ENCODE measurements at places on chromosomes 4 and X.

- DNase-seq, result no peak
Measured at GRCh38 chr4:158682066-158682465, 10.0 kb downstream of the ETFDH start.

- no peak for DNase-seq
Measured at GRCh38 chrX:1391707-1392375, at the start of gene SLC25A6. TSS of gene SLC25A6 (minus strand) at chrX:1392113. CDS start at chrX:1392009, 104 bp downstream.

GRCh38 chr4:19683426-19683825, 568.3 kb upstream of the SLIT2 start:
- DNase-seq, result no peak

DNA sequence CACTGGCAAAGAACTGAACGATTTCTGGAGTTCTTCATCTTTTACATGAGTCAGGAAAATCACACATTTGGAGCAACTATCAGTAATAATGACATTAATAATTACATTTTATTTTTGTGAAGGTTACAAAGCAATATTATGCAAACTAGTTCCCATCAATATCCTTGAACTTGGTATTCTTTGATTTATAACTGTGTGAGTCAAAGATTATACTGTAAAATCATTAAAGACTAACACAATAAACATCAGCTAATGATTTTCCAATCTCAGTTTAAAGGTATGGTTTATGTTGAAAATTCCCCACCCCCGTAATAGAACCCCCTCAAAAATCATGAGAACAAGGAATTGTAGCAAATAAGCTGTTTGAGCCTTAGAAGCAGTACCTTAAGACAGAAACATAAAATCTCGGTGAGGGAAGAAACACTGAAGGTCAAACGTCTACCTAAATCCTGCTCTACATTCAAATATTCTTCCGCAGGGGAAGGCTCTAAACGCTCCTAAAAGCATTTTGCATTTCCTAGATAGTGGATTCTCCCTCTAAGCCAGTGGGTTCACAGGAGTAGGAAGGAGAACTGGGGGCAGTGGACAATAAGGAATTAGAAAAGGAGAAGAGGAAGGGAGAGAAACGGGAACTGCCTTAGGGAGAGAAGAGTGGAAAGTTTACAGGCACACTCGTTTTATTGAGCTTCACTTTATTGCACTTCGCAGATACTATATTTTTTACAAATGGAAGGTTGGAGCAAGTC, 22.3 kb upstream of the SH3D19 start:
- no peak for DNase-seq

- no peak for DNase-seq
Measured at GRCh38 chrX:42978655-42979379, 200.9 kb upstream of the PPP1R2C start.

DNA sequence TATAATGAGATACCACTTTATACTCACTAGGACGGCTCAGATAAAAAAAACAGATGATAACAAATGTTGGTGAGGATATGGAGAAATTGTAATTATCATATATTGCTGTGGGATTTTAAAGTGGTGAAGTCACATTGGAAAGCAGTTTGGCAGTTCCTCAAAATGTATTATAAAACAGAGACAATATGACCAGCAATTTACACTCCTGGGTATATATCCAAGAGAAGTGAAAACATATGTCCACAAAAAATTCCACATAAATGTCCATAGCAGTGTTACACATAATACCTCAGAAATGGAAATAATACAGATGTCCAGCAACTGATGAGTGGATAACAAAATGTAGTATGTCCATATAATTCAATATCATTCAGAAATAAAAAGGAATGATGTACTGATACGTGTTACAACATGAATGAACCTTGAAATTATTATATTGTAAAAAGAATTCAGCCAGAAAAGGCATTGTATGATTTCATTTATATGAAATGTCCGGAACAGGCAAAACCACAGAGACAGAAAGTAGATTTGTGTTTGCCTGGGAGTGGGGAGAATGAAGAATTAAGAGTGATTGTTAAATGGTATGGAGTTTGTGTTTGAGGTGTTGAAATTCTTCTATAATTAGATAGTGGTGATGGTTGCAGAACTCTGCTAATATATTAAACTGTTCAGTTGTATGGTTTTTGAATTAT, 220.9 kb downstream of the SLC7A11 start:
- no peak for DNase-seq

- no peak for DNase-seq
Measured at GRCh38 chr4:177251237-177251636, 58.4 kb upstream of the NEIL3 start.

DNA sequence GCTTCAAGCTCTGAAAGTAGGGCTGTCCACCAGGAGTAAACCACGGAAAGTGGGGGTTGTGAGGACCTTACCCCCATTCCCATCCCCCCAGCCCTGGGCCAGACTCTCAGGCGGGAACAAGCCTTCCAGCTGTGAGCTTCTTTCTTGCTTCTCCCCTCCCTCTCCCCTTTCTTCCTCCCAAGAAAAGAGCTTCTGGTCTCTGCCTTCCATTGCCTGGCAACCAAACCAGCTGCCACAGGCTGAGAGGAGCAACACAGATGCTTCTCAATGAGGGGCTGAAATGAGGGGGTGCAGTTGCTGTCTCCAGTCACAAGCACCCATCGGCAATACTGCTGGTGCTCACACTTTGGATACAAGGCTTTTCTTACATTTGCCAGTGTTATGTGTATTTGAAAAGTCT, 72.5 kb downstream of the SLC16A2 start:
- no peak for DNase-seq

DNA sequence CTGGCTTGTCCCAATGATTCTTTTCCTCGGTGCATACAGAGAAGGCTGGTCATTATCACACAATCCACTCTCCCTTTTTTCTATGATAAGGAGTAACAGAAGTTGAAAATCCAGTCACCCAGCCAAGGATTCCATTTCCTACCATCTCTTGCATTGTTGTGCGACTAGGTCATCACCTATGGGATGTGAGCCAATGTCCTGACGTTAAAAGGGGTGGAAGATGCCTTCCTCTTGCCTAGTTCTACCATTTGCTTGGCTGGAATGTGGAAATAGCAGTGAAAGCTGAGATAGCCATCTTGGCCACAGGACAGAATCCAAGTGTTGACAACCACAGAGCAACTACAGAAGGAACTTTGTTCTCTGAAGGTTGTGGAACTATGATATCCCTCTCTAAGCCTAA, 132.2 kb upstream of the KIT start:
- no peak for DNase-seq

DNA sequence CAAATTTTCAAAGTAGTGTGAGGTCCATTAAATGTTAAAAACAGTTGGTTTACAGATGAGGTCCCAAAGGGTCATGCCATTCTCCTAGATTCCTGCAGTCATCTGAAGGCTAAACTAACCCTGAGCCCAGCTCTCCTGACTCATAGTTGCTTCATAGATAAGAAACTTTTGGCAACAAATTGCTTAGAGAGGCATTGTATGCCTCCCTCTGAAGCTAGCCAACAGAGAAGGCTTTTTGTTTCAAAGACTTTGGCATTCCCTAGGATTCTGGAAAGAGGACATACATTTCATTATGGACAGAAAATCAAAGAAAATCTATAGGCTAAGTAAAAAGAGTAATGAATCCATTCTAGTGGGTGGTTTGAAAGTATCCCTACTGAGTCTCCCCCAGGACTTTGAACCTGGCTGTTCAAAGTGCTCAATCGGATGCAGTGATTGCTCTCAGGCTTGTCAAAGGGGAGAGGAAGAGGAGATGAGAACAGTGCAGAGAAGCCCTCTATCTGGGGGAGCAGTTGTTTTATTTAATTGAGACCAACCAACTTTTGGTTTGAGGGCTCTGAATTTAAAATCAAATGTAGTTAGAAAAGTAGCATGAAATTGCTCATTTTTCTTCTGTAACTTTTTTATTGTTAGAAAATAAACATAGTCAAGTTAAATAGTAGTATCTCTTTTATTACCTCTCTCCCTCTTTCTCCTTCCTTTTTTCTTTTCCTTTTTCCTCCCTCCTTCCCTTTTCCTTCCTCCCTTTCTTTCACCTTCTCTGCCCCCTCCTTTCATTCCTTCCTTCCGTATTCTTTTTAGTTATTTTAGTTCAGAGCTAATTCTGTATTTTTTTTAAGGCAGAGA, 72.3 kb upstream of the ZNF518B start:
- DNase-seq, result no peak

- DNase-seq, result no peak
Measured at GRCh38 chr4:184775854-184776555, 42.1 kb upstream of the CENPU start.

GRCh38 chrX:6227935-6228334, 732 bp downstream of the NLGN4X start:
- no peak for DNase-seq

GRCh38 chr4:26871611-26872010, 11.0 kb downstream of the STIM2 start:
- DNase-seq, result no peak

DNA sequence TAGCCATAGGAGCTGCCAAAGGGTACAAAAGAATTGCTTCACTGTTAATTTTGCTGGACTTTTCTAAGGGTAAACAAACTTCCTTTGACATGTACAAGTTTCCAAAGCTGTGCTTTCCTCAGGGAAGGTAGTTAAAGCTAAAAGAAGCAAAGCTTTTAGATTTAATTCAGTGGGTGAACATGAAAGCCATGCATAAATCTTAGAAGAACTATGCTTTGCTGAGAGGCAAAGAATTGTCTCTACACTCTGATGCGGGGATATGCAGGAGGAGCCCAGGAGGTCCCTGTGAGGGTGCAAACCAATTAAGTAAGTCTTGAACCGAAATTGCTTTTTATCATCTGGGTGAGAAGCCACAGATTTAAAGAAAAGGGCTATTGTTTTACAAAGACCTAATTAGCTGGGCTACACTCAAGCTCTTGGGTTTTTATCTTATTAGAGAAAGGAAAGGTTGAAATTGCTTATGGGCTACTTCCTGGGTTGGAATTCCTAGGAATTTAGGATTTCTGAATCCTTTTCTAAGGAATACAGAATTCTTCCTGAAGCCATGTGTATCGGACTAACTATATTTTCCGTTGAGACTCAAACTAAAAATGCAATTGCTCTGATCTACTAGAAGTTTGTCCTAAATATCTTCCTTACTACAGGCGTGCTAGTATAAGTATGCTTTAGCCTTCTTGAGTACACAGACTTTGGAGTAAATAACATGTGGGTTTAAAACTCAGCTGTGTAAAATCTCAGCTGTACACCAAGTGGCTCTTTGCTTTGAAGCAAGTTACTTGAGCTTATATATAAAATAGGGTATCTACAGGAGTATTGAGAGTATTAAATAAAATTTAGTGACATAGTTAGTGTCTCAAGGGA, 188.4 kb upstream of the ANK2 start:
- DNase-seq, result no peak

- DNase-seq, result no peak
Measured at GRCh38 chr4:51842167-51842553, 793 bp upstream of the DCUN1D4 start.

GRCh38 chrX:18894156-18894555, 89.8 kb downstream of the PHKA2 start:
- DNase-seq, result no peak

DNA sequence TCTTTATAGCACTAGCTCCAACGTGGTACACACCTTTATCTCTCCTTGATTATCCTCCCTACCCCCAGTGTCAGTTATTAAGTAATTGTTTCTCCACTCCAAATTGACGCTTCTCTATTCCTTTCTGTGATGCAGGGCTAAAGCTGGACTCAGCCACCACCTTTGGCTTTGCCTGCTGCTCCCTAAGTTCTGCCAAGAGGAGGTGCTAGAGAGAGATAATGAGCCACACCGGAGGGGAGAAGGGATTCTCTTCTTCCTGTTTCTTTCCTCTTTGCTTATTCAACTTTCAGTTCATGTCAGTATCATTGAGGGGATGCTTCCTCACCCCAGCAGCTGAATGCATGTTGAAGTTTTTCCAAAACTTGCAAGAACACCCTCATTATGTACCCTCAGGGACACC, 176.5 kb downstream of the GBA3 start:
- DNase-seq, result no peak

DNA sequence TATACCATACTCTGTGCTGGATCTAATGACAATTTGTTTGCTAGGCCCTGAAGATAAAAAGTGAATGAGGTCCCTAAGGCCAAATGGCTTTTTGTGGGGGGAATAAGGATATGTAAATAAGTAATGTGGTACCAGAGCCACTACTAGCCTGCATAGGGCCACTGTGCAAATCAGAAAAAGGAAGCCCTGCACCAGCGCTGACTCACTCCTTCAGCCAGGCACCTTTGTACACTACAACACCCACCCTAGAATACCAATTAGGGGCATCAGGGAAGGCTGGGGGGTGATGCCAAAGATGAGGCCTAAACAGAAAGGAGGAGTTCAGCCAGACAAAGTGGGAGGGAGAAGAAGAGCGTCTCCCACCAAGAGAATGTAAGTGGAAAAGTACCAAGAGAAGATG, 122.2 kb downstream of the CAMK2D start:
- DNase-seq, result peak; percentile 1

- DNase-seq, result no peak
Measured at GRCh38 chr4:108646706-108647105, 3.7 kb upstream of the OSTC start.

DNA sequence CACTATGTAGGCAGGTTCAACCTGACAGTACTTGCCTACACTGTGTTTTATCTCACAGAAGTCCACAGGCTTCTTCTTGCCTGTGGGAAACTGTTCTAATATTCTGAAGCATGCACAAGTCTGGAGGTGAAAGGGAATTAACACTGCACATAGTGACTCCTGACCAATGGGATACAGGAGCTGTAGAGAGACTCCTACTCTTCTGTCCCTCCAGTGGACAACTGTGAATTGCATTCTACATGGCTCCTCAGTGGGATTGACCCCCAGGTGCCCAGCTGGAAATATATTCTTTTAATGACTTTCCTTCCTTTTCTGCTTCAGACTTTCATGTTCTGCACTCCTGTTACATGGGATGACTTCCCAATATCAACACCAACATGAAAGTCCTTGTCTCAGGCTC, 8.2 kb upstream of the YIPF6 start:
- no peak for DNase-seq

GRCh38 chr4:99594818-99595217, 20.2 kb downstream of the MTTP start:
- DNase-seq, result no peak

GRCh38 chr4:4852591-4853362, 6.7 kb upstream of the MSX1 start:
- no peak for DNase-seq

DNA sequence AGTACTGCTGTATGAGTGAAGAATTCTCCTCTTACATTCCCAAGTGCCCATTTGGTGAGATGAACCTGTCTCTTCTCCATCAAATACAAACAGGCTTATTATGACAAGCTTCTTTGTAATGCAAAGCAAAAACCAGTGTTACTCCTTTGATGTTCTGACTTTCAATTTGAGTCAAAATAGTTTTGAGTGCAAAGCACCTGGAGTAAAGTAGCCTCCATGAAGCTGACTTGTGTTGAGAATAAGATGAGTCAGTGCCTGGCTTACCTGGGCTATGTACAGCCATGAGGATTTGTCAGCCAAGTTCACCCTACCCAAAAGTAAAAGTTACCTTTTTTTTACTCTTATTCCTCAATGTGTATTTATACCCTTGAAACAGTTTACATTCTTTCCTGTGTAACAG, 132.5 kb upstream of the FMR1 start:
- DNase-seq, result no peak

- no peak for DNase-seq
Measured at GRCh38 chr4:30402276-30402675, 317.9 kb upstream of the PCDH7 start.
